ENCODE measurements at places on chromosomes 7 and 10.
A peak's percentile ranks its signal among the peaks of the same experiment; 100 is the strongest.

- DNase-seq: no peak
Observed at GRCh38 chr7:133888061-133888930, 238.8 kb upstream of the LRGUK start.

- DNase-seq: no peak
Observed at GRCh38 chr7:103888603-103889153, 100.8 kb downstream of the RELN start.

DNA sequence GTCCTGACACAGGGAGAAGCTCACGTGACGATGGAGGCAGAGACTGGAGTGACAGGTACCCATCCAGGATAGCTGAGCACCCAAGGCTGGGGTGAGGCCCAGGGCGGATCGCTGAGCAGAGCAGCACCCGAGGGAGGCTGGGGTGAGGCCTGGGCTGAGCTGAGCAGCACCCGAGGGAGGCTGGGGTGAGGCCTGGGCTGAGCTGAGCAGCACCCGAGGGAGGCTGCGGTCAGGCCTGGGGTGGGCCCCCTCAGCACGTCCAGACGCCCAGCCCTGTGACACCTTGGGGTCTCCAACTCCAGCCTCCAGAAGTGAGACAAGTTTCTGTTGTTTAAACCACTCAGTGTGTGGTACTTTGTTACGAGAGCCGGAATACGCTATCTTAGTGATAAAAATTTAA lies 236.3 kb downstream of the ZMYND11 start:
- DNase-seq: no peak

DNA sequence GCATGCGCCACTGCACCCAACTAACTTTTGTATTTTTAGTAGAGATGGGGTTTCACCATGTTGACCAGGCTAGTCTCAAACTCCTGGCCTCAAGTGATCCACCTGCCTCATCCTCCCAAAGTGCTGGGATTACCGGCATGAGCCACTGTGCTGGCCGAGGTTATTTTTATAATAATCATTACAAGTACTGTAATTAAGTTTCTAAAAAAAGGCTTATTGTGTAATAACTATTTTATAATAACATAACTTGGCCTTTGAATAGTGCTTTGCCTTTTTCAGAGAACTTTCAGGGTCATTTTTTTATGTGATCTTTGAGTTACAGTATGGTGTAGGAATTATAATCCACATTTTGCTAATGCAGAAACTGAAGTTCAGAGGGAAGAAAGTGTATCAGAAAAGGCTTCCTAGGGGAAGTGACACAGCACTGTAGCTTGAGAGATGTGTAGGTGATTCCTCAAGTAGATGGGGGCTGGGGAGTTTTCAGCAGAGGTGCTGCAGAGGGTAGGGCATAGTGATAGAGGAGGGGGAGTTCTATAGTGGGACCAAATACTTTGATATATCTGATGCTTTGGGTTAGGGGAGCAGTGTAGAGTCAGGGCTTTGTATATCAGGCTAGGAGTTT lies 9.2 kb upstream of the SYPL1 start:
- no peak for DNase-seq

DNA sequence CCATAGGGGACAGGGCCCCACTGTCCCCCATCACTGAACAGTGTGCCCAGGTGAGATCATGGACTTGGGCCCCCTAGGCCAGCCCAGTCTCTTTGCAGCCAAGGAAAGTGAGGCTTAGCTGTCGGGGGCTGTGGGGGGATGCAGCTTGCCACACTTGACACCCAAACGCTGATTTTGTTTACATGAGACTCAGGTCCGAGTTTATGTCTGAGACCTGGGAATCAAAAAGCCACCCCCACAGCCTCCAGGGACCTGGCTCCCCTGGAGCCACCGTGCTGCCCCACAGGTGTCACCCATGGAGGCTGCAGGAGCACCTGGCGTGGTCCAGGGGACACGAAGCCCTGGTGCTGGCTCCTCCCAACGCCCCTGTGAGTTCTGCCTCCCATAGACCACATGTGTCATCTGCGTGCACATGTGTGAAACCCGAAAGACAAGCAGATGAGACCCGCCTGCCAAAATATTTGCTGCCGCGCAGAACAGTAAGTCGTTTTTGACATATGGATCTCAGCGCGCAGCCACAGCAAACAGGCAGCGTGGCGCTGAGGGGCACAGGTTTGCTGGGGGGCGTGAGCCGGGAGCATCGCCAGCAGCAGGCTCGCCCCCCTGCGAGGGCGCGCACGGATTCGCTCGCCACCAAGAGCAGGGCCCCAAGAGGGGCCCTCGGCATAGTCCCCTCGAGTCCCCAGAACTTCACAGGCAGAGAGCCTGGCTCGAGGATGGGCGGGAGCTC lies 112.3 kb downstream of the LHPP start:
- DNase-seq: no peak

DNA sequence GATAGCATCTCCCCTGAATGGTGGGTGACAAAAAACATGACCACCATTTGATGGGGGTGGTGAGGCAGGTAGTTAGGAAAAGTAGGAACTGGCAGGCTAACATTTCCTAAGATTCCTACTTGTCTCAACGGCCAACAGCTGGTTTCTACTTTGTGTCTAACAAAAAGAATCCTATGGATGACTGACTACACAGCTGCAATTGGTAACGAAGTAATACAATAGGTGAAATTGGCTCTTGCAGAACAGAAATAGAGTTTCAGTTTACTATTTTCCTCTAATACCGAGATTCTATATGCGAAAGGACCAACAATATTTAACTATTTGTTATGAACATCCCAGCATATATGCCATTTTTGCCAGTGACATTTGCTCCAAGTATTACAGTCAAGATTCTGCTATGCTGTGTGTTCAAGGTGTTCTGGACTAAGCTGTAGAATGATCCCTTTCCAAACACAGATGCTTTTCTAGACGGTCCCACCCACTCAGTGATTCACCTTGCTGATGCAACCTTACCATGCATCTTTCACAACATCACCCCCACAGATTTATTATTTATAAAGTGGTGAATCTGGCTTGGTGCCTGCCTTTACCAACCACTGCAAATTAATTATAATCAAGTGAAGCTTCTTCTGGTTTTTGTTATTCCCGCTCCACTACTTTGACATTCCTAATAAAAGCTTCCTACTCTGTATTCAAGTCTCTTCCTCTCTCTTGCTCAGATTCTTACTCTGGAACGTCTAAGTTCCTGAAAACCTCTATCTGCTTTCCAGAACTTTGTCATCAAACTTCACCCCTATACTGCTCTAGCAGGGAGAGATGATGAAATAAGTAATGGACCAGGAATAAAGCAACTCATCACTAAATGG lies 16.8 kb downstream of the BBIP1 start:
- no peak for DNase-seq

GRCh38 chr10:98078774-98079173 lies 48.4 kb upstream of the CRTAC1 start:
- DNase-seq: no peak

DNA sequence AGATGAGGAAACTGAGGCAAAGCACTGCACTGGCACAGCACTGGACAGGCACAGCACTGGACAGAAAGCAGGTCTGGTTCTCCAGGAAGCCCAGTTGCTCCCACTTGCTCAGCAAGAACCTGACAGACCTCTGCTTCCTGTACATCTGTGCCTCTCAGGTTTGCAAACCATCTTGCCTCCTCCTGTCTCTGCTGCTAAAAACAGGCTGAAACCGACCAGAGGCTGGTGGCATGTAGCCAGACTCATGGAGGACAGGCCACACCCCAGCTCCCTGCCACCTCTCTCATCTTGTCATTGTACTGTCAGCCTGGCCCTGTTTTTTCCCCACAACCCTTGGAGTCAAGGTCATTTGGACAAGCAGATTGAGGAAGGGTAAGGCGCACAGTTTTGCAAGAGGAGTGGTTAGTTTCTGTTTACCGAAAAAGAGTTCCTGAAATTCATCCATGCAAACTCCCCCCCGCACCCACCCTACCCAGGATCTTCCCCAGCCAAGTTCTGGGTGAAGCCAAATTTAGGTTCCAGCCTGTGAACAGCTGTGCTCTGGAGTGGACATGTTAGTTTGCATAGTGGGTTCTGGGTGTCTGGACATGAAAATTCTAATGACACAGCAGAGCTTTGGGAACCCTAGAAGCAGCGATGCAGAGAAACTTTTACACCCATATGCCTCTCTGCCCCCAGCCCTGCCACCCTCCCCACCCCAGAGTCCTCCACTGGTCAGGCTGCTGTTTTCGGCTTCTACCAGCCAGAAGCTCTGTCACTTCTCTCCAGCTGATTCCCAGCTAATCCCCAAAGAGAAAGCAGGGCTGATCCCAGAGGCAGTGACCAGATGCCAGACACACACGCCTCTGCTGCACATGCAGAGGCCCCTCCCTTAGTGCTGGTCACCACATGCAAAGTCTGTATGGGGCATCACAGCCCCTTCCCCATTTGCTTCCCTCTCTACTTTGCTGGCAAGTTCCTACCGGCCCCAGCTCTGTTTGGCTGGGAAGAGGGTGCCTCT lies 8.5 kb upstream of the C10orf105 start:
- no peak for DNase-seq

GRCh38 chr10:30063099-30063498 lies 3.7 kb upstream of the JCAD start:
- no peak for DNase-seq

- no peak for DNase-seq
Observed at GRCh38 chr7:114158275-114158674, 239.5 kb upstream of the PPP1R3A start.

GRCh38 chr10:72011468-72011867 lies 47.3 kb downstream of the CHST3 start:
- no peak for DNase-seq

DNA sequence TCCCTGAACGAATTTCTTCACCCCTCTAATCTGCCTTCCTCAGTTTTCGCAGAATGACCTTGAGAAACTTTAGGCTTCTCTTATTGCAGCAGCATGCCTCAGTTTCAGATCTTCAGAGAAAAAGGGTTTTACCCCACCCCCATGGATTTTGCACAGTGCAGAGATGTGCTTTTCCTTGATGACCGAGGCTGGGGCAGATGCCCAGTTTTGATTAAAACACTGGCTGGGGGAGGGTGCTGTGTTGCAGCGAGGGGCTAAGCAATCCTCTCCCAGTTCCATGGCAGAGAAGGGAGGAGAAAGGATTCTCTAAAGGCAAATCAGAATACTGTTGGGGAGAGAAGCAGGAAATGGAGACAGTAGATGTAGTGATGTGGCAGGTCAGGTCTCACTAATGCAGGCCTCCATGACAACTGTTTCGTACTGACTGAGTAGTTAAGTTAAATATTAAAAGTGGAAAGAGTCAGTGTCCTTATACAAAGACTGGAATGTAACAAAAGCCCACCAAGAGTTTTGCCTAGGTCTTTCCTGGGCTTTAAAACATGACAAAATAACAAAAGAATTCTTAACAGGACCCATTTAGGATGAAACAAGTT lies 50.8 kb upstream of the PDZD8 start:
- no peak for DNase-seq

- no peak for DNase-seq
Observed at GRCh38 chr10:103397191-103397825, 882 bp downstream of the PDCD11 start.

GRCh38 chr7:1961701-1962276 lies 271.0 kb downstream of the MAD1L1 start:
- DNase-seq: peak; percentile 32

- DNase-seq: no peak
Observed at GRCh38 chr7:114789871-114790311, 132.0 kb upstream of the MDFIC start.

- DNase-seq: no peak
Observed at GRCh38 chr10:78774999-78775711, 293.6 kb upstream of the ZMIZ1 start.

DNA sequence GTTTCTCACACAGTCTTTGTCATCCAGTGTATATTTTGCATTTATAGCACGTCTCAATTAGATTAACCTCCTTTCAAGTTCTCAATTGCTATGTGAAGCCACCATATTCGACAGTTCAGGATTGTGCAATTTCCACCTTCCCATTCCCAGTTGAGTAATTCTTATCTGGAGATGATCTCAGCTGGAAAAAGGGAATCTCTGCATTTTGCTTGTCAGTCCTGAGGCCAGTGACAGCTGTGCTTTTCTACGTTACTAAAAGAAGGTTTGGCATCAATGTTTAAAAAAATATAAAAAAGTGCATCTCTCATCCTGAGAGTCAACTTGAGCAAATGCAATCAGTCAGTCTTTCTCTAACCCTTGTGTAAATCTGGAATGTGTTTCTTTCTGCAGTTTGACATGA lies 247.7 kb downstream of the PRKG1 start:
- DNase-seq: no peak

DNA sequence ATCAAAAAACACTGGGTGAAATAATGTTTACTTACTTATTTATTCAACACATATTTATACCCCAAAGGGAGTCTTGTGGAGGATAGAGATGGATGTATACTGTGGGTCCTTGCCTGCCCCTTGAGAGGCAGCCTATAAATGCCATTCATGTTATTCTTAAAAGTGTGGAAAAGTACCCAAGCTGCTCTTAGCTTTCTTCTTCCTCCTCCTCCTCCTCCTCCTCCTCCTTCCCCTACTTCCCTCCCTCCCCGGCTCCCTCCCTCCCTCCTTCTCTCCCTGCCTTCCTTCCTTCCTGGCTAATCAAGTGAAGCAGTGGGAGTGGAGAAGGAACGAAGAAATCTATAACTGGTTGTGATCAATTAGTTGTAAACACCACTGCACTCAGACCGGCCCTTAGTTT lies 21.2 kb upstream of the IGF2BP3 start:
- DNase-seq: no peak

DNA sequence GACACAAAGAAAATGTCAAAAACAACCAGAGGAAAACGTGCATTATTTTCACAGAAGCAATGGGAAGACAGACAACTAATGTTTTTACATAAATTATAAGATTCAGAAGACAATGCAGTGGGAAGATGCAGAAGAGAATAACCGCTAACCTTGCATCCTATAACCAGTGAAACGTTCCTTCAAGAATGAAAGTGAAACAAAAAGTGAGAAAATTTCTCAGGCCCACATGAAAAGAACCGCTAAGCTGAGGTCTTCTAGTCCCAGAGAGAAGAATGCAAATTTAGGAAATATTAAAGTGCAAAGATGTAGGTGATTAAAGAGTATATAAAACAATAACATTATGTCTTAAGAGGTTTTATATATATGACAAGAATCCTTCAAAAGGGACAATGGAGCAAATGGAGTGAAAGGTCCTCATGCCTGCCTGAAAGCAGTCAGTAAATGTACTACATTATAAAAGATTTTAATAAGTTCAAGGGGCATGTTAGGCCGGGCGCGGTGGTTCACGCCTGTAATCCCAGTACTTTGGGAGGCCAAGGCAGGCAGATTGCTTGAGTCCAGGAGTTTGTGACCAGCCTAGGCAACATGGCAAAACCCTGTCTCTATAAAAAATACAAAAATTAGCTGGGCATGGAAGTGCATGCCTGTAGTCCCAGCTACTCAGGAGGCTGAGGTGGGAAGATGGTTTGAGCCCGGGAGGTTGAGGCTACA lies 43.1 kb upstream of the DDC start:
- no peak for DNase-seq

Data from T-helper 2 cell (primary cell).